ENCODE measurements at places on chromosomes 13 and 19.
A peak's percentile ranks its signal among the peaks of the same experiment; 100 is the strongest.

DNA sequence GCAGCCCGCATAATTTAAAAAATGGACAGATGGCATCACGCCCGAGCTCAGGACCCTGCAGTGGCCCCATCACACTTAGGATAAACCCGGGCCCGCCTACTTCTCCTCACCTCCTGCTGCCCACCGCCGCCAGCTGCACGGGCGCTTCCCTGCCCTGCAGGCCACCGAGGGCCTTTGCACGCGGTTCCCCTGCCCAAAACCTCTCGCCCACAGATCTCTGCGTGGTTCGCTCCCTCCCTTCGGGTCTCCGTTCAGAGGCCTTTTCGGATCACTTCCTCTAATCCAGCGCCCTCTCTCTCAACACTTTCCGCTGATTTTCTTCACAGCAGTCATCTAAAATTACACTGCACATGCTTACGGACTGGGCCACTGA is 1.8 kb downstream of the SHISA7 start:
- no peak for DNase-seq

- no peak for DNase-seq
Measured at GRCh38 chr13:29589234-29589633, 6.3 kb downstream of the SLC7A1 start.

DNA sequence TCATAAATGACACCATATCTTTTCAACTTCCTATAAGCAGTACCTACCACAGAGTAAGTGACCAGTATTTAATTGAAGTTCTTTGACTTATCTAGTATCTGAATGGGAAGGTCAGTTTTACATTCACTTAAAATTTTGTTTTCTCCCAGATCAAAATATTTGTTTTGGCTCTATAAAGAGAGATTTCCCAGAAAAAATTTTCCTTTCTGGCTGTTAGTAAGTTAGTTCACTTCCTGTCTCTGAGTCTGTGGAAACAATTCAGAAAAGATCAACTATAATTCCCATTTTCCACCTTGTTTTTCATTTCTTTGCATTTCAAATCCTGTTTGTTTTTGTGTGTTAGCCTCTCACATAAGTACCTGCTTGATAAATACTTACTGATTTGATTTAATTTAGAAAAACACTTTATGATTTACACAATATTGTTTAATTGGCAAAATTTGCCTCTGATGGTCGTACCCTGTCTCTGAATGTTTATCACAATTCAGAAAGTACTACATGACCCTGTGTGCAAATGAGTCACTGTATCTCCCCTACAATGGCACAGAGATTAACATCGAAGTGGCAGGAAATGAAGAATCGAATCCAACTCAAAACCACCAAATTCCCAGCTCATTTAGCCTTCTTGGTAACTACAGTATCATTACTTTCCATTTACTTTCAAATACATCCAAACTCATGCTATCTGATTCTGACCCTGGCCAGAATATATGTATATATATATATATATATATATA is 15.4 kb upstream of the MED4 start:
- DNase-seq: no peak

- no peak for DNase-seq
Measured at GRCh38 chr19:3798137-3798536, 12.0 kb upstream of the MATK start.

GRCh38 chr13:60047918-60048317 is 115.8 kb downstream of the DIAPH3 start:
- DNase-seq: no peak

DNA sequence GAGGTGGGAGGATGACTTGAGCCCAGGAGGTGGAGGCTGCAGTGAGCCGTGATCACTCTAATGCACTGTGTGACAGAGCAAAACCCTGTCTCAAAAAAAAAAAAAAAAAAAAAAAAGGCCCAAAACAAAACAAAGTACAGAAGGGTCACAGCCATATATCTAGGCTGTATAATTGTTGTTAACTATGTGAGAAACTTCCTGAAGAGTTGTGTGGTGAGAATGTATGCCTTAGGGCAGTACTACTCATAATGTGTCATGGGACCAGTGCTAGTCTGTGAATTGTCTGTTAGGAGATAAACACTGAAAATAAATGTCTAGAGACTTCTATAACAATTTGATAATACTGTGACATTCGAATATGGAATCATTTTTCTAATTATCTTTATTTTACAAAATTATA is 43.1 kb downstream of the PAN3 start:
- DNase-seq: peak; percentile 37

DNA sequence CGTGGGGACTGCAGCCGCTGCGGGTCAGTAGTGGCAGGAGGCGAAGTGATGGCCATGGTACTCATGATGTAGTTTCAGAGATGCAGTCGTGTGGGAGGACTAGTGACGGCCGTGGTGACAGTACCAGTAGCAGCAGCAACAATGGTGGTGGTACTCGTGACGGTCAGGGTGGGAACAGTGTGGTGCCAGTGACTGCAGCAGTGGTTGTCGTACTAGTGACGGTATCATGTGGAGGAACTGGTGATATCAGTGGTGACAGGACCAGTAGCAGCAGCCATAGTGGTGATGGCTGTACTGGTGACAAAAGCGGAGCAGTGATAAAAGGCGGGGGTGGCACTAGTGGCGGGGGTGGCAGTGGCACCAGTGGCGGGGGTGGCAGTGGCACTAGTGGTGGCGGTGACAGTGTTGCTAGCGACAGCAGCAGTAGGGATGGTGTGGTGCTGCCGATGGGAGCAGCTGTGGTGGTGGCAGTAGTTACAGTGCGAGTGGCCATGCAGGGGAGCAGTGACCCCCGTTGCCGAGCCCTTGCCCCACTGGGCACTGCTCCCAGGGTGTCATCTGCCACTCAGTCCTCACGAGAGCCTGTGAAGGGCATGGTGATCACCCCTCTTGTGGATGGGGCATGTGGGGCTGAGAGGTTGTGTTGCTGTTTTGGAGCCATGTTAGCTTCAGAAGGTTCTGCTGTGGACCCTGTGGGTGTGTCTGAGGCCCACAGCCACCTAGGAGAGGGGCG is 22.7 kb downstream of the ADPRHL1 start:
- no peak for DNase-seq

DNA sequence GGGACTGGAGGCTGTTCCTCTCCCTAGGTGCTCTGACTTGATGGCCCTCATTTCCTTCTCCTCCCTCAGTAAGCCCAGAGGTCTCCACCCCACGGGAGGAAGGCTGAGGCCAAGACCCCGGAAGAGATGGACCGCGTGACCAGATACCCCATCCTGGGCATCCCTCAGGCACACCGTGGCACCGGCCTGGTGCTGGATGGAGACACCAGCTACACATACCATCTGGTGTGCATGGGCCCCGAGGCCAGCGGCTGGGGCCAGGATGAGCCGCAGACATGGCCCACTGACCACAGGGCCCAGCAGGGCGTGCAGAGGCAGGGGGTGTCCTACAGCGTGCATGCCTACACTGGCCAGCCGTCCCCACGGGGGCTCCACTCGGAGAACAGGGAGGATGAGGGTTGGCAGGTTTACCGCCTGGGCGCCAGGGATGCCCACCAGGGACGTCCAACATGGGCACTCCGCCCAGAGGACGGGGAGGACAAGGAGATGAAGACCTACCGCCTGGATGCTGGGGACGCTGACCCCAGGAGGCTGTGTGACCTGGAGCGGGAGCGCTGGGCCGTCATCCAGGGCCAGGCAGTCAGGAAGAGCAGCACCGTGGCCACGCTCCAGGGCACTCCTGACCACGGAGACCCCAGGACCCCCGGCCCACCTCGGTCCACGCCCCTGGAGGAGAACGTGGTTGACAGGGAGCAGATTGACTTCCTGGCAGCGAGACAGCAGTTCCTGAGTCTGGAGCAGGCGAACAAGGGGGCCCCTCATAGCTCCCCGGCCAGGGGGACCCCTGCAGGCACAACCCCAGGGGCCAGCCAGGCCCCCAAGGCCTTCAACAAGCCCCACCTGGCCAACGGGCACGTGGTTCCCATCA is 6.1 kb downstream of the MISP start:
- no peak for DNase-seq

DNA sequence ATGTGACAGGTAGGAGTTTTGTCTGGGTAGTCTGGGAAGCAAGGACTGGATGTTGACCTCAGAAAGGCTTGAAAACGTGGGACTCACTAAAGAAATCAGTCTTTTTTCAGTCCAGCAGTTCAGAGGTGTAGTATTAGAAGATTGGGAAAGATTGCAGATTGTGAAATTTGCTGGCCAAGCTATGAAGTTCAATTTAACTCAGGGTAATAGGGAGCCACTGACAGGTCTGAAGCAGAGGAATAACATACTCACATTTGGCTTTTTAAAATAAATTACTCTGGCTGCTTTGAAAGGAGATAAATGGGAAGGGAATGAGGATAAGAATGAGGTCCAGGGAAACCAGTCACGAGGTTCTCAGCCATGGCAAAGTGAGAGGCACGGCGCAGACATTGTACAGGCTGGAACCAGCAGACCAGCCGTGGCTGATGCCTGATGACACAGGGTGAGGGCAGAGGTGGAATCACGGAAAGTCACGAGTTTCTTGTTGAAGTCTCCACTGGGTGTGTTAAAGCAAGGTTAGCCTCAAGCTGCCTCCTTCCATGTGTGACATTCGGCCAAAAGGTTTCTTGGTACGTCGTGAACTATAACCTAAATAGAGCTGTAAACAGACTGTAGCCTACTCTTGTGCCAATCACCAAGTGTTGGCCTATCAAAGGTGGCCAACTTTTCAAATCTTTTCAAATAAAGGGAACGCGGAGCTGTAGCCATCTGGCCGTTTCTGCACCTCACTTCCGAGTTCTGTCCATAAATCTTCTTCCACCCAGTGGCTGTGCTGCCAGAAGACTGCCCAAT is 377.6 kb downstream of the IRS2 start:
- peak; percentile 69 for DNase-seq

DNA sequence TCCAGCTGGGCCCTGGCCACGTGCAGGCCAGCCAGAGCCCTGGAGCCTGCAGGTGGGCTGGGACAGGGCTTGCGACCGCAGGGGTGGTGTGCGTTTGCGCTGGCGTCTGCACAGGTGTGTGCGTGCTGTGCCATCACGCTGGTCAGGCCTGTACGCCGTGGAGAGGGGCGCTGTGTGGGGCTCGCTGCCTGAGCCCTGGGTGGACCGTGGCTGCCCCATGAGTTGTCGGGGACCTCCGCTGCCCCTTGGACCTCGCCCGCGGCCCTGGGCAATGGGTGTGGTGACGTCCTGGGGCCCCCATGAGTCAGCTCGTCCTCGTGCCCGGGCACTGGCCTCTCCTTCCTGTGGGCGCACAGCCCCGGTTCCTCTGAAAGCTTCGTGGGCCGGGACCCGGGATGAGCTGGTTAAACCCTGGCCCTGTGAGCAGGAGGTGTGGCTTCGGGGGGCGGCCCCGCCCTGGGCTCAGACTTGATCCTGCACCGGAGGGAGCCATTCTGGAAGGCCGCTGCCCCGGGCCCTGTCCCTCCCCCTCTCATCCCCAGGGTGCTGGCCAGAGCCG is 6.8 kb downstream of the CSNK1G2 start:
- no peak for DNase-seq

GRCh38 chr13:79742923-79743322 is 262.0 kb downstream of the NDFIP2 start:
- DNase-seq: no peak

All from SJSA1 (cell line).